ENCODE measurements at places on chromosomes 16 and 17. TPM values are rescaled to one million over a fixed set of nuclear protein-coding genes. Genes with fewer than 3 reads are reported as not detected.

DNA sequence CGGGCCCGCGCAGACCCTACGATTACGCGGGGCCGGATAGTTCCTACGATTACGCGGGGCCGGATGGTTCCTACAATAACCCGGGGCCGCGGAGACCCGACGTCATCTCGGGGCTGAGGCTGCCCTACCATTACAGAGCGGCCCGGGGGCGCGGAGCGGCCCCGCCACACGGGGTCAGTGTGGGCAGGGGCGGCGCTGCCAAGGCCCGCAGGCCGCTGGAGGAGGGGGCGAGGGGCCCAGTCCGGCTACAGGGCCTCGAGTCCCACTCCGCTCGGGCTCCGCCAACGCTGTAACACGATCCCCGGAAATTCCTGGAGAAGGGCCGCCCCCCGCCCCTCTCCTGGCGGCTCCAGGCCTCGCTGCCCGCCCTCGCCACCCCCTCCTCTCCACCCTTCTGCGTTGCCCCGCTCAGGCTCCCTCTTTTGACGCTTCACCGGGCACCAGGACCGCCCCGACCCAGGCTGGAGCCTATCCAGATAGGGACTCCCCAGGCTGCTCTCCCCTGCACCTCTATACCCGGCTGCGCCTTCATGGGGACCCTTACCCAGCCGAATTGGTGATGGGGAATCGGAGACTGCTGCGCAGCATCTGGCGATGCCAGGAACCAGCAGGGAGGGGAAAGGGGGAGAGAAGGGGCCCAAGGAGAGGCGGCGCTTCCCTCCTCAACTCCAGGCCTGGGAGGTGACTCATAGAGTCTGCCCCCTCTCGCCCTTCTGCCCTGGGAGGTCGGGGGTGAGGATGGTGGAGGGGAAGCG, at the start of gene RAB34:
RAB34 (minus strand) TSS at position 291 of the 755 bp plus-strand sequence. CDS start 602 bp downstream, outside the sequence.
- peak; percentile 86 for DNase-seq

GRCh38 chr16:79734721-79735120, 134.2 kb upstream of the MAF start:
- DNase-seq, result no peak

KRT39 gene
- not detected for total RNA-seq

SNX20 gene
- total RNA-seq, result not detected

GRCh38 chr17:43898446-43898845, 8.9 kb downstream of the MPP2 start:
- no peak for DNase-seq

- DNase-seq, result no peak
Observed at GRCh38 chr17:35011671-35012216, 31.4 kb downstream of the LIG3 start.

NPIPA8 gene
- total RNA-seq, result not detected
